ENCODE measurements at places on chromosomes 2 and 18.

GRCh38 chr2:160790738-160791137 is 297.1 kb upstream of the RBMS1 start:
- DNase-seq = no peak

DNA sequence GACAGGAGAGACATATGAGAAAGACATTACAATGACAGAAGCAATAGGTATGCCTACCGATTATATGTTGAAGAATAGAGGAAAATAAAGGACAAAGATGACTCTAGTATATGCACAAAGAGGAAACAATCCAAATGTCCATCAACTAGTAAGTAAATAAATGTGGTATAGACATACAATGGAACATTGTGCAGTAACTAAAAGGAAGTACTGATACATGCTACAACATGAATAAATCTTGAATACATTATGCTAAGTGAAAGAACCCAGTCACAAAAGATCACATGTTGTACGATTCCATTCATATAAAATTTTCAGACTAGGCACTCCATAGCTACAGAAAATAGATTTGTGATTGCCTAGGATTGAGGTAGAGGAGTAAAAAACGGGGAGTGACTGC is 28.5 kb upstream of the PGAP1 start:
- no peak for DNase-seq

DNA sequence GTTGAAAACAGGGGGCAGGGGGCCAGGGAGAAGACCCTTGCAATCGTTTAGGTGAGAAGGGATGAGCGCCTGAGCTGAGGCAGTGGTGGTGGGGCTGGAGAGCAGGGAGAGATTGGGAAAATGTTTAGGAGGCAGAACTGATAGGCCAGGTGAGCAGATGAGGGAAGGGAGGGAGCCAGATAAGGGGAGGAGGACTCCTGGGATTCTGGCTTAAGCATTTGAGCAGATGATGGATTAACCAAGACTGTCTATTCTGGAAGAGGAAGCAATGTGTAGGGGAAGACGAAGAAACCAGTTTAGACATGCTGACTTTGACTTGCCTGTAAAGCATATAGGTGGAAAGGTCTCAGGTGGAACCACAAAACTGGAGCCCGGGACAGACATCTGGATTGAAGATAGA is 49.9 kb upstream of the ASPRV1 start:
- DNase-seq = no peak

DNA sequence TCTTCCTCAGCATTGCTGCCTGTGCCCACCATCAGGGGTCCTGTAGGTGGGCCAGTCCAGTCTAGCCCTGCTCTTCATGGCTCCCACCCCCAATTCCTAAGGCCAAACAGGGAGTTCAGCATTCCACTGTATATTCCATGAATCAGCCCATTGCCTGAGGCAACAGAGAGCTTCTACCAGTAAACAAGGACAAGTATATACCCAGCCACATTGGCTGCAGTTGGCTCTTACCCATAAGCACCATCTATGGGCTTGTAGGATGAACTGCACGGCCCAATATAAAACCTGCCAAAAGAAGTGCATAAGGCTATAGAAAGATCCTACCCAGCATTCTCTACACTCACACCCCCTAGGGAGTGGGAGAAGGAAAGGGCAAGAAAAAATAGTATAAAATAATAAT is 95.1 kb upstream of the SALL3 start:
- no peak for DNase-seq

DNA sequence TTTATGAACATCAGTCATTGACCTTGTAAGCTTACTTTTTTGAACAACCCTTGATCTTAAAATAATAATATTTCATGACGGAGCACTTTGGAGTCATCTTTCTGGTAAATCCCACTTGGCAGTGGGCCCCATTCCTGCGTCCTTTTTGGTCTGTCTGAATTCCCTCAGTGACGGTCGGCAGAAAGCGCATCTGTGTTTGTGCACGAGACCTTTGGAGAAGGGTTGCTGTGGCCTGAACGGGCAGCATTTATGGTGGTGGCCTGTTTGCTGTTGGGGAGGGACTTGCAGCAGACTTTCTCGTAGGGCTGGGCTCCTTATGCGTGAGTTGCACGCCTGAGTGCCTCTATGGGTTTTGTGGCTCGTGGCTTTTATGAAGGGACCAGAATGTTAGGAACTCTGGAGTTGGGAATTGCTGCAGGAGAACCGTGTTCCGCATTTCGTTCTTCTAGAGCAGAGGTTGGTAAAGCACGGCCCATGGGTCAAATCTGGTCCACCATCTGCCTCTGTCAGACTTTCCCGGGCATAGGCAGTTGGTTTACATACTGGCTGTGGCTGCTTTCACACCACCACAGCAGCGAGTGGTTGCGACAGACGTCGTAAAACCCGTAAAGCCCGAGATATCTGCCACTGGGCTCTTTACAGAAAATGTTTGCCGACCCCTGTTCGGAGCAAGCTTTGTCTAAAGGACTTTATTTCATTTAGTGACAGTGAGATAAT is 30.8 kb downstream of the LPIN1 start:
- no peak for DNase-seq

- no peak for DNase-seq
These were observed 23.8 kb upstream of the ASPRV1 start for GRCh38 chr2:69985216-69985615.

DNA sequence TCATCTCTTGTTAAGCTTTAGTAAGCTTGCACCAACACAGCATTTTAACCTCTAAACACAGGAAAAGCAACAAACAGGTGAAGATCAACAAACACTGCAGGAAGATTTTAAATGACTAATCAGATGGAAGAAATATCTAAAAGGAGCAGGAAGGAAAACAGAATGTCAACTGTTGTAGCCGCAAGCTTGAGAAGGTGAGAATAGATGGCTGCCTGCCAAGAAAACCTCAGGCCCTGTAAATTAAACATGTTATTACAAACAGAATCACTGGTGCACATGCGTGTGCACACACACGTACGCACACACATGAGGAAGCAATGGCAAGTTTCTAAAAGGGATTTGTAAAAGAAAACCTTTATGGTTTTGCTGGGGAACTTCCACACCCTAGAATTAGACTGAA is 257.8 kb upstream of the GALNT5 start:
- no peak for DNase-seq

DNA sequence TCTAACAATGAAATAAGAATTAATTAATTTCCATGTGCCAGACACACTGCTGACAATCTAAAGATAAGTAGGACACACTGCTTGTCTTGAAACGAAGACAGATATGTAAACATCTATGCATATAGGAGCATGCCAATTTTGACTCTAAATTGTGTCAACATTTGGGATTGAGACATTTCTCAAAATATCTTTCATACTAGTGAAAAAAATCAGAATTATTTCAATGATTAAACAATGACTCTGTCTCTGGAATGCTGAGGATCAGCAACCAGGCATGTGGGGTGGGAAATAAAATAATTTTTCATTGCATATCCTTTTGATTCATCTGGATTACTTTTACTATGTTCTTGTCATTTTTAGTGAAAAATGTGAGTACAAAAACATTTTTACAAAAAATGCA is 262.6 kb upstream of the SYT4 start:
- DNase-seq = no peak

DNA sequence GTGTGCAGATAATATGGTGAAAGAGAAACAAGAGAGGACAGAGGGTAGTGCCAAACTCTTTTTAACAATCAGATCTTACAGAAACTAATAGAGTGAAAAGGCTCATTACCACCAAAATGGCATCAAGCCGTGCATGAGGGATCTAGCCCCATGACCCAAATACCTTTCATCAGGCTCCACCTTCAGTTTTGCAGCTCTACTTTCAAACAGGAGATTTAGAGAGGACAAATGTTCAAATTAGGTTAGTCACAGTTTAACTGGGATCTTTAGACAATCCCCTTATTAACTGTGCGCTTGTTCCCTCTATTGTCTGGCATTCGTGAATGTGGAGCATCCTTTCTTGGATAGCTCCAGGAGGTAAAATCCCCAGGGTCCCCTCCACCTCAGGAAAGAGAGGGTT is 1209.3 kb upstream of the CHAC2 start:
- no peak for DNase-seq

GRCh38 chr2:186425576-186425975 is 60.5 kb upstream of the ZC3H15 start:
- DNase-seq = no peak

- no peak for DNase-seq
These were observed 96.7 kb downstream of the CNTNAP5 start for GRCh38 chr2:124121760-124122275.

GRCh38 chr2:121454549-121455090 is 76.1 kb upstream of the RNU4ATAC start:
- DNase-seq = no peak

- DNase-seq = no peak
These were observed 398.6 kb downstream of the DCDC2C start for GRCh38 chr2:4101936-4102335.

- no peak for DNase-seq
These were observed 37.5 kb downstream of the CABLES1 start for GRCh38 chr18:23172591-23173380.

GRCh38 chr18:11669271-11669947 is 19.7 kb upstream of the GNAL start:
- no peak for DNase-seq

DNA sequence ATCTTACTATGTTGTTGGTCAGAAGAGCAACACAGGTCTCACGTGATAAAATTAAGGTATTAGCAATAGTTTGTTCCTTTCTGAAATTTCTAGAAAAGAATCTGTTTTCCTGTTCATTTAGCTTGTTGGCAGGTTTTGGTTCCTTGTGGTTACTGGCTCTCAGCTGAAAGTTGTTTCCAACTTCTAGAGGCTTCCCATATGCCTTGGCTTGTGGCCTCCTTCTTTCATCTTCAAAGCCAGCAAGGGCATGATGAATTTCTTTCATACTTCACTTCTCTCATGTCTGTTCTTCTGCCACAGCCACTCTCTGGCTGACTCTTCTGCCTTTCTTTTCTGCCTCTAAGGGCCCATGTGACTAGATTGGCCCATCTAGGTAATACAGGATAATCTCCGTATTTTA is 193.7 kb downstream of the TRIB2 start:
- no peak for DNase-seq
